ENCODE measurements at places on chromosomes 5 and 9.

DNA sequence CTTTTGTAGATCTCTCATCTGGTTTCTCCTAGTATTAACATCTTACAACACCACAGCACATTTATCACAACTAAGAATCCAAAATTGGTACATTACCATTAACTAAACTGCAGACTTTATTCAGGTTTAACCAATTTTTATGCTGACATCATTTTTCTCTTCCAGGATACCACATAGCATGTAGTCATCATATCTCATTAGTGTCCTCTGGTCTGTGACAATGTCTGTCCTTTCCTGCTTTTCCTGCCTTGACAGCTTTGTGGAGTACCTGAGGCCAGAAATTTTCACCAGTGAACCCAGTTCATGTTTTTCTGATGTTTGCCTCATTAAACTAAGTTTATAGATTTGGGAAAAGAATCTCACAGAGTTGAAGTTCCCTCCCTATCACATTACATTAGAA is 294.7 kb upstream of the TNC start:
- no peak for DNase-seq

DNA sequence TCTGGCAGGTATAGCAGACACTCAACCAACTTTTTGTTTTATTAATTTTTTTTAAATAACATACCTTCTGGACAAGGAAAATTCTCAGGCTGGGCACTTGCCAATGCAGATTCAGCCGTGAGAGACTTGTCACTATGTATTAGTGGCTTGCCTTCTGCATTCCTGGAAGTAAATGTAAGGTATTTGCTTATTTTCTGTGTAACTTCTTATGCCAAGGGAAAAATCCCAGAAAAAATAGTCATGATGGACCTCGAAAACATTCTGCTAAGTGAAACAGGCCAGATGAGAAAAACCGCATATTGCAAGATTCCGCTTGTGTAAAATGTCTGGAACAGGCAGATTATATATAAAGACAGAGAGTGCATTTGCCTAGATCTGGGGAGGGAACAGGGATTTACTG is 260.3 kb upstream of the DAPK1 start:
- no peak for DNase-seq

DNA sequence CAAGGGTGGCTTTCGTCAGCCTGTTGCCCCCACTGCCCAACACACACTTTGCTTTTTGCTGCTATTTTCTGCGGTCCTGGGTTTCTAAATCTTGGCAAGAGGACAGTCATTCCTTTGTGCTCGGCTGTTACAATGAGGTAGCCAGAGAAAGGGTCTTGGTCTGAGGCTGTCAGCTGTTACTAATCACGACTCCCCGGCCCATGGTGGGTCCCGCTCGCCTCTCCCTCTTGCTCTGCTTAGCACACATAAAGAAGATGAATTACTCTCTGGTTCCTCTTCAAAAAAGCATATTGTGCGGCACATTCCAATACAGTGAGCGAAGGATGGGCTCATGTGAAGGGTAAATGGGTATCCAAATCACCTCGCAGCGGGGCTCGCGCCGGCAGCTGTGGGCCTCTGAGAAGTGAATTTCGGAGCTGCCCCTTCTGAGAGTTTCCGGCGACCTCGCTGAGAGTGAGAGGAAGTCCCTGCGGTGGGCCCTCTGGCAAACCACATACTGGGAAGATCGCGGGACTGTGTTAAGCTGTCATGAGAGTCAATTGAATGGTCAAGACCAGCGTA is 56.0 kb downstream of the SLC1A3 start:
- DNase-seq, result no peak

- DNase-seq, result no peak
Measured at GRCh38 chr5:138844125-138844461, 31.0 kb downstream of the LRRTM2 start.

DNA sequence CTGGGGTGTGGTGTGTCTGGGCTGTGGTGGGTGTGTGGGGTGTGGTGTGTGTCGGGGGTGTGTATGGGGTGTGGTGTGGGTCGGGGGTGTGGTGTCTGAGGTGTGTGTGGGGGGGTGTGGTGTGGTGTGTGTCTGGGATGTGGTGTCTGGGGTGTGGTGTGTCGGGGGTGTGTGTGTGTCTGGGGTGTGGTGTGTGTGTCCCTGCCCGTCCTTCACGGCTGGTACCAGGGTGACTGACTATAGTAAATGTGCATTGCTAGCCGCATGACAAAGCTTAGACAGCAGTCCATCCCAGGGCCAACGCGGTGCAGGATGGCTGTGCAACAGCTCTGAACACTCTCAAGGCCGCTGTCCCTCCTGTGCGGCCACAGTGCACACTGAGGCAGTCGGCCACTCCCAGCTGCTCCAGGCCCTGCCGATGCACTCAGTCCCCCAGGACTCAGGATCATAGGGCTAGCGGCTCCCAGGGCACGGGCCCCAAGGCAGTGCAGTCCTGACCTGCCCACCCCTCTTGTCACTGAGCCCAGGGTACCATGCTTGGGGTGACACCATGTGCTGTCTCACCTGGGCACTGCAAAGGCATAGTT is 54.0 kb downstream of the SECISBP2 start:
- no peak for DNase-seq

GRCh38 chr9:22975951-22976350 is 529.3 kb downstream of the DMRTA1 start:
- no peak for DNase-seq

GRCh38 chr5:118793091-118793490 is 195.3 kb downstream of the DTWD2 start:
- DNase-seq, result no peak

DNA sequence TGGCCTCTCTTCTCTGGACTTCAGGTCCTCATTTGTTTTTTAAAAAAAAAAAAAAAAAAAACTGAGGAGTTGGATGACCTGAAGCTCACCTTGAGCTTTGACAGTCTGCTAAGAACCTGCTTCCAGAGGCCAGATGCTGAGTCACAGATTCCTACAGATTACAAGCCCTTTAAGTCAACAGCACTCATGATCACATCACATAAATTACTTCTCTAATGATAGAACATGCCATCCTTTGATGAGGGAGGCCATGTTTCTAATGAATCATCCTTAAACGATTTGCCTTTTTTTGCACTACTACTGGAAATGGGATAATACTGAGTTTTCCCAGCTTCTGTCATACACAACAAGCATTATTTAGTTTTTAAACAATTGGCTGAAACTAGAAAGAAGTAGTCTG is 34.2 kb upstream of the MYOT start:
- DNase-seq, result no peak

DNA sequence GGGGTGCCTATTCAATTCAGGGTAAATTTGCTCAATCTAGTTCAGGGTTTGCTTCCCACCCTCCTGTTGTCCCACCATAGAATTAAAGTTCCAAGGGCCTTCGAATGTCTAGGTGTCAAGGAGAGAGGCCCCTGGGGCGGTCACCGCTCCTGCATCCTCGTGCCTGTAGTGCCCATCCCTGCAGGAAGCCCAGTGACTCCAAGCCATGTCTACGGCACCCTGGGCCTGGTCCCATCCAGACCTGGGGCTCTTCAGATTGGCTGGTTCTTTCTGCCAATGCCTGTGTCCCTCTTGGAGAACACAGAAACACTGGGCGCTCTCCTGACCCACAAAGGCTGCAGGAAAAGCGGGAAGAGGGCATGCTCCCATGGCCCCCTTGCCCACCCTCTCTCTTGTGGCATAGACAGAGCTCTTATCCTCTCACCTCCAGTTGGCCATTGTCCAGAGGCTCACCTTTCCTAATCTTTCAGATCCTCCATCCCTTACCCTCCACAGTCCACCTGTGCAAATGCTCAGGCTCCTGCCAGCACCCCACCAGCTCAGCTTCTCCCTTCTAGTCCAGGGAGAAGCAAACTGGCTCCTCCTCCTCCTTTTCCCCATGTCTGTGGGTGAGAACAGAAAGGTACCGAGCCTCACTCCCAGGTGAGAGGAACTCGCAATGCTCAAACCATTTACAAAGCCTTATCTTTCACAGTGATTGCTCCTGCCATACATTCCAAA is 253.0 kb upstream of the IRX2 start:
- no peak for DNase-seq

DNA sequence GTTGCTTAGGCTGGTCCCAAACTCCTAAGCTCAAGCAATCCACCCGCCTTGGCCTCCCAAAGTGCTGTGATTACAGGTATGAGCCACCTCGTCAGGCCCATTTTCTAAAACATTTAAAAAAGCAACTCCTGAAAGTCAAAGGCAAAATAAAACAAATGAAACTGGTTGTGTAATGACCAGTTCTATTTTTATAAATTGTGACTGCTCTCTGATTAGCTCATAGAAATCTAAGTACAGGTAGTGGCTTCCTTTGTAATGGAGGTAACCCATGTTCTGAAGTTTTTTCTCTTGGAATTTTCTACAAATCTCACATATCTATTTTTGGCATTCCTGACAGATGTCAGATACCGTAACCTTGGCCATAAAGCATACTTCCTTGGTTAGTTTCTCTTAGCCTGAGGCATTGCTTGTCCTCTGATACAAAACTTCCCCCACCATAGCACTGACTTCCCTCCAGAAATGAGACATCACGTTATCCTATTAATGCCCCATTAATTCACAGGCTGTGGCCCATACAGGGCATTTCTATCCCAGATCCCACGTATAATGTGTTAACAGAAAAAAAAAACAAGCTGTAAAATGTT is 14.1 kb upstream of the AK3 start:
- DNase-seq, result no peak

GRCh38 chr5:51902512-51902911 is 519.3 kb downstream of the ISL1 start:
- DNase-seq, result no peak

DNA sequence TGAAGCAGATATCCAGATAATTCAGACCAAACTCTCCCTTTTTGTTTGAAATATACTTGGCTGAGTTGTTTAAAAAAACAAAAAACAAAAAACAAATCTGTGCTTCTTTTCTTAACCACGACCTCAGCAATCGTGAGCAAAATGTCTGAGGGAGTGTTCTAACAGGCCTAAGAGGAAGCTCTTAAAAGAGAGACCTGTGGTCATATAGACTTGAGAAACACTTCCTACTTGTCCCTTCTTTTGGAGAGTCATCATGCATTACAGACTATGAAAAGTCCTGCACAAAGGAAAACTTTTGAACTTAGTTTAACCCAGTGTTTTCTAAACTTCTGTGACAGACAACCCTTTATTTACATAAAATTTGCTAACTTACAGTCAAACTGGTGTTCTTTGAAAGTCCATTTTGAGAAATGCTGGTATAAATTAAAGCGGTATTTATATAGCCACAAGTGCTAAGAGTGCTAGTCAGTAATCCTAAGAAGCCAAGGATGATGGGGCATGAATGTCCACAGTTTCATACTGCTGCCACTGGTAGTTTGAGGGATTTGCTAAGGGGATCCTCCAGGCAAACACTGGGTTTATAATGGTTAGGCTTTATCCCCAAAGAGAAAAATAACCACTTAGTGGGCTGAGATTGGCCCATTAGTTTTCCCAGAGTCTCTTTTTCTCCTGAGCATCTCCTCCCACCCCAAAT is 199.8 kb downstream of the LRRC70 start:
- DNase-seq, result no peak

DNA sequence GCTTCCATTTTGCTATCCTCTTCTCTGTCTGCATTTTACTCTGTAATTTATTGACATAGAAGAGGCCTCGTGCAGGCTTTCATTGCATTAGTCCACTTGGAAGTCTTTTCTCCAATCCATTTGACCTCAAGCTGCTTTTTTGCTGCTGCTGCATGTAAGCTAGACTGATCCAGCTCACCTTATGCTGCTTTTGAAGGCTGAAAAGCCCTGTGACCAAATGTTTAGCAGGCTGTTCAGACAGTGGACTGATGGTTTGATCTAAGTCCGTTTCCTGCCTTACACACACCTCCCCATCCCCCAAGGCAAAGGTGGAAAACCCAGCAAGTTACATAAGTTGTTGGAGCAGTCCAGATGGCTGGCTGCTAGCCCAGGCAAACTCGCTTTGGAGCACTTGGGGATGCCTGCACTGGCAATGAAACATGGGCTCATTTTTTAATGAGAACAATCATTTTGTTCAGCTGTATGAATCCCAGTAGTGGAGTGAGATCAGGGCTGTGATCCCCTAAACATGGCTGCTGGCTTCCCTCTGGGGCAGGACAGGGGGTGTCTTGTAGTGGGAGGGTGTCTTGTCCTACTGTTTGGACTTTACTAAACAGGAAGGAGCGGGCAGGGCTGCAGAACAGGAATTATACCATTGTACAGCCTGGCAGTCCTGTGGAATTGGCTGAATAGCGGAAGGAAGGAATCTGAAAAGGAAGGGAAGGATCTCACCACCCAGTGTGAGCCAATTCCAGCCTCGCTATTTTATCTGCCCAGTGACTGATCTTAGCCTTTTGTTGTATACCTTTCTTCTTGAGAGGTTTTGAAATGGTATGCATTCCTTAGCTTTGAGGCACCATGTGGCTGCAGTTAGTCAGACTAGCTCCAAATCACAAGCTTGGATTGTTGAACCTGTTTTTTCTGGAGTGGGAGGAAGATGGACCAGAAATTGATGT is 212.0 kb downstream of the ARHGAP26 start:
- no peak for DNase-seq

DNA sequence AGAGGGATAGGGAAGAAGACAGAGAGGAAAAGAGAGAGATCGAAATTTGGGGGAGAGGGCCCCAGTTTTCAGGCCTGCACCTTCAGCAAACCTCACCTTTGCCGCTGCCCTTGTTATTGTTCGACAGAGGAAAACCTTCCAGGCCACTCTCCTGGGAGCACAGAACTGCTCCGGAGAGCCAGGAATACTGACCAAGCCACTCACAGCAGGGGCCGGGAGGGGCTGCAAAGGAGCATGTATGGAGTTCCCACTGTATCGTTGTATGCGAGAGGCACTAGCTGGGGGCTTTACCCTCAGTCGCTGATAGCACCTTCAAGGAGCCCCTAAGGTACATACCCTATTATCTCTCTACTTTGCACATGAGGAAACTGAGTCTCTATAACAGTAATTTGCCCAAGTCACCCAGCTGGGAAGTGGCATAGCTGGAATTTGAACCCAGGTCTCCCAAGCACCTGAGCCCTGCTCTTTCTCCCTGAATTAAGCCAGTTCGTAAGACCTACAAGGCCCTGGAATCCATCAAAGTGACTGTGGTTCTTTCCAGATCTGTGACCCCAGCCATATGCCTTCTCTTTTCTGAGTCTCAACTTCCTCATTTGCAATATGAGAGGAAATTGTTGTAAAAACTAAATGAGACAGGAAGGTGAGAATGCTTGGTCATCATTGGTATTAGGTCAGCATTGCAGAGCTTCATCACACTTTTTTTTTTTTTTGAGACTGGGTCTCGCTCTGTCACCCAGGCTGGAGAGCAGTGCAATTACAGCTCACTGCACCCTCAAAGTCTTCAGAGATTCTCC is 21.0 kb upstream of the FOXE1 start:
- no peak for DNase-seq

DNA sequence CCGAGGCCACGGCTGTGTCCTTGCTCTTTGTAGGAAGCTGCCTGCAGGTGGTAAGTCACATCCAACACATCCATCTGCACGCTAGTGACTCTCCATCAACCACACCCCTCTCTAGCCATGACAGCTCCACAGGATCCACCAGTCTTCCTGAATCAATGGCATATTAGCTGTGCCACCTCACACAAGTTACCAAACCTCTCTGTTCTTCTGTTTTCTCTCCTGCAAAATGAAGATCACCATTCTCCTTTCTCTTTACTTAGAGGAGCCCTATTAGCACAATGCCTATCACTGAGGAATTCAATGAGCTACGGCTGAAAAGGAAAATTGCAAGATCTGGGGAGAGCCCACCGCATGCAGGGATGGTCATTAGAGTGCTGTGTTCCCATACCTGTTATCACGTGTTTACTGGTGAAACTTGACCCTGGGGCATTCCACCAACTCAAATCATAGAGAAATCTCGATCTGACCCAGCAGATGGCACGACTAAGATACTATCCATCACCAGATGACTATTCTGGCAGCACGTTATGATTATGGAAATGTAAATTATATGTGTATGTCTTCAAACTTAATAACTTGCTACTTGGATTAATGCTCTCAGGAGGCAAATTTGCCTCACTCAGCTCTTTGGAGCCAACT is 20.9 kb downstream of the WHRN start:
- DNase-seq, result no peak
